Keratinocyte (primary cell): ENCODE measurements at places on chromosomes 16 and 17.

- DNase-seq: no peak
These were observed 99.9 kb downstream of the EFCAB13 start for GRCh38 chr17:47423406-47424295.

DNA sequence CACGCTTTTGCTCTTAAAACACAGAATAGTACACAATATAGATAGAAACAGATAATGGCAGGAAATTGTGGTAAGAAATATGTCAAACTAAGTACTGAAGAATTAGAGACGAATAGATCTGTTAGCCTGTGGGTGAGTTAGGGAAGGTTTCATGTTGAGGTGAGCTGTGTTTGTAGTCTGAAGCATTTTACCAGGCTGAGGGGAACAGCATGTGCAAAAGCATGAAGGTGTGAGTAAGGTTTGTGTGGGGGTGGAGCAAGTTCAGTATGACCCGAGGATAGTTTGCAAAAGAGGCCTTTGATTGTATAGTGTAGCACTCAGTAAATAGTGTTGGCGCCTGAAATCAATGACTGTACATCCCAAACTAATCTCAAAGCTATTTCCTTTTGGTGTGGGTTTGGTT is 13.8 kb downstream of the IGSF6 start:
- peak; percentile 56 for DNase-seq

DNA sequence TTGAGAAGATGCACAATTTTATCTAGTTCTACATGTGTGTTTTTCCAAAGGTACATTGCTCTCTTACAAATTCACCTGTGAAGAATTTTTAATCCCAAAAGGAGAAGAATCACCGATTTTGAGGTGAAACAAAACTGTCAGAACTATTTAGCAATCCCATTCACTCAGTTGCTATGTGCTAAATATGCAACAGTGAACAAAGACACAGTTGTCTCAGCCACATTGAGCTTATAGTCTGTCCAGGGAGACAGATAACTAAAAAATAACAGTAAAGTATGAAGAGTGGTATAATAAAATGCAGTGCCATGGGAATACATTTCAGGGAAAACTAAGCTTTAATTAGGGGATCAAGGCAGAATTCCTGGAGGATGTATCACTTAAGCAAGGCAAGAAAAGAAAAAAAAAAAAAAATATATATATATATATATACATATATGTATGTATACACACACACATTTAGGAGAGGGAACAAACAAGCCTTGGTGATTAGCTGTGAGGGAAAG is 110.4 kb downstream of the SPAG9 start:
- DNase-seq: no peak

GRCh38 chr16:58938811-58939210 is 204.7 kb upstream of the GOT2 start:
- no peak for DNase-seq

GRCh38 chr17:72175787-72176515 is 55.1 kb downstream of the SOX9 start:
- no peak for DNase-seq

DNA sequence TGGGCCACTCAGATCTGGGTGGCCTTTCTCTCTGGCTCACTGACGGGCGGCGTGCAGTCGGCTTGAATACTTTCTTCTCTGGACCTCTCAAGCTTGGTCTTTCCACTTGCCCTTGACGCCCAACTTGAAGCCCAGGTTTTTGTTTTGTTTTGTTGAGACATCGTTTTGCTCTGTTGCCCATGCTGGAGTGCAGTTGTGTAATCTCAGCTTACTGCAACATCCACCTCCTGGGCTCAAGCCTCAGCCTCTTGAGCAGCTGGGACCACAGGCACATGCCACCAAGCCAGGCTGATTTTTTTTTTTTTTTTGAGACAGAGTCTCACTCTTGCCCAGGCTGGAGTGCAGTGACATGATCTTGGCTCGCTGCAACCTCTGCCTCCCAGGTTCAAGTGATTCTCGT is 22.7 kb upstream of the KIF19 start:
- DNase-seq: no peak

GRCh38 chr17:61227866-61228265 is 171.8 kb upstream of the TBX2 start:
- no peak for DNase-seq

GRCh38 chr16:87384162-87384874 is 742 bp upstream of the FBXO31 start:
- no peak for DNase-seq

GRCh38 chr16:63410594-63410993 is 1374.4 kb upstream of the CDH8 start:
- DNase-seq: no peak

DNA sequence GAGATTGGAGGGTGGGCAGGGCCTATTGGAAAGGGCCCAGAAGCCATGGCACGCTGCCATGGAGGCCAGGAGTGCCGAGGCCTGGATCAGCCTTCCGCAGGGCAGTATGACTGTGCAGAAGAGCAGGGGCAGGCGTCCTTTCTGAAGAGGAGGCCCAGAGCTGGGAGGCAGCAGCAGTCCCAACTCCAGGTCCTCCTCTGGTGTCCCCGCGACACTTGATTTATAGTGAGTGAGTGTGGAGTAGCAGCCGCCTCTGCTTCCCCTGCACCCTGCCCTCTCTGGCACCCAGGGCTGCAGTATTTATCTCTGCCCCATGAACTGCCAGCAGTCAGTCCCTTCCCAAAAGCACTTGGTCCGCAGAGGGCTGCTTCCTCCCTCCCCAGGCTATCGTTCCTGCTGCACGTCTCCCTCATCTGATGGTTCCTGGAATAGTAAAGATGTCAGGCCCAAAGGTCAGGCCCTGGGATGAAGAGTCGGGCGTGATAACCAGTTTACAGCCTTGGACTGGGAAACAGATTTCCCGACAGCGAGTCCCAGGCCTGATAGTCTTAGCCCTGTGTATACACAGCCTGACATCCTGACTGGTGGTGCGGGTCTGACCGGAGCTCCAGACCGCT is 32.9 kb downstream of the PGS1 start:
- no peak for DNase-seq

- DNase-seq: no peak
These were observed 6.7 kb upstream of the ZDHHC1 start for GRCh38 chr16:67423015-67423414.

- DNase-seq: no peak
These were observed 257.9 kb downstream of the SOX9 start for GRCh38 chr17:72378414-72379390.

GRCh38 chr17:75344666-75345065 is 55.4 kb upstream of the SLC25A19 start:
- no peak for DNase-seq

DNA sequence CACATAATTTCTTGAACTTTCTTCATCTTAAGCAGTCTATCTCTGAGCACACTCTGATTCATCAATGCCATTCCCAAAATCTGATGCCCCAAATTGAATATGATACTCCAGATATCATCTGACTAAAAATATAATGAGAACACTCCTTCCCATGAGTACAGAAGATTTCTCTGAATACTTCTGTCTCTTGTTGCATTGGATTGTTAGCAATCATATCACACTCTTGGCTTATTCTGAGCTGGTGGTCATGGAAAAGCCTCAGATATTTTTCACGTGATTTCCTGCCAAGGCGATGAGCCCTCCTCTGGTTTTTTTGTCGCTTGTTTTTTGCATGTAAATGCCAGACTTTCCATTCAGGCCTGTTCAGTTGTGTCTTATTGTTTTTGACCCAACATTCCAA is 87.2 kb downstream of the NOG start:
- DNase-seq: no peak

DNA sequence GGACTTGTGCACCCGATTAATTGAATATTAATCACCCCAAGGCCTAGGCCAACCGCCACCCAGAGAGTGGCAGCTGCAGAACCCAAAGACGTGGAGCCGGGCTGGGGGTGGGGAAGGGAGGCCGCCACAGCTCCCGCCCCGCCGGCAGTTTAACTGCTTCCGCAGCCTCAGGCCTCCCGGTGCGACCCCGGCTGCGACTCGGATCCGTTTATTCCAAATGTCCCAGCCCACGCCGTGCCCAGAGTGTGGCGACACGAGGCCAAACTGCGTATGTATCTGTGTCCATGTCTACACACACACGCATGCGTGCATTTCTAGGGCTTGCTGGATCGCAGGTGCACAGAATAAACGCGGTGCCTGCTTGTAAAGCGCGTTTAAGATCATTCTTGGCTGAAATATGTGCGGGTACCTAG is 802 bp upstream of the TOB1 start:
- DNase-seq: no peak

- DNase-seq: no peak
These were observed 302.1 kb downstream of the MAF start for GRCh38 chr16:79298476-79298875.

GRCh38 chr16:69768666-69769065 is 6.5 kb downstream of the WWP2 start:
- DNase-seq: no peak

DNA sequence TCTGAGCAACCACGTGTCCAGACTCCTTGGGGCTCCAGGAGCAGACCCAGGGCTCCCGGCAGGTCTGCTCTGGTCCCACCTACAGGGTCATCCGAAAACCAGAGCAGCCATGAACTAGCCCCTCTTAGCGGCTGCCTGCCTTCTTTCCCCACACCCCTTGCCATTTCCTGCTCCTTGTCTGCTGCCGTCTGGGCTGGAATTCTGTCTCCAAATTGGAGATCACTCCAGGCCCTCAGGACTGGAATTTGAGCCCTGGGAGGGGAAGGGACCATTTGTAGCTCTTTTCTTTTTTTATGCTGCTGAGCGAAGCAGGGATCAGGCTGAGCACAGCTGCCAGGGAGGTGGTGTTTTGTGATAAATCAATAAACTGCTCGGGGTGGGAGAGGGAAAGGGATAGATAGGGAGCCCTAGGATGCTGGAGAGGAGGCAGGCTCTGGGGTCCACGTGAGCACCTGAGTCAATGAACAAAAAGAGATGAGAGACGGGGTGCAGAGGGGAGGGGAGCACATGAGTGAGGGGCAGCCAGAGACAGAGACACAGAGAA is 257.5 kb downstream of the ENGASE start:
- DNase-seq: no peak

DNA sequence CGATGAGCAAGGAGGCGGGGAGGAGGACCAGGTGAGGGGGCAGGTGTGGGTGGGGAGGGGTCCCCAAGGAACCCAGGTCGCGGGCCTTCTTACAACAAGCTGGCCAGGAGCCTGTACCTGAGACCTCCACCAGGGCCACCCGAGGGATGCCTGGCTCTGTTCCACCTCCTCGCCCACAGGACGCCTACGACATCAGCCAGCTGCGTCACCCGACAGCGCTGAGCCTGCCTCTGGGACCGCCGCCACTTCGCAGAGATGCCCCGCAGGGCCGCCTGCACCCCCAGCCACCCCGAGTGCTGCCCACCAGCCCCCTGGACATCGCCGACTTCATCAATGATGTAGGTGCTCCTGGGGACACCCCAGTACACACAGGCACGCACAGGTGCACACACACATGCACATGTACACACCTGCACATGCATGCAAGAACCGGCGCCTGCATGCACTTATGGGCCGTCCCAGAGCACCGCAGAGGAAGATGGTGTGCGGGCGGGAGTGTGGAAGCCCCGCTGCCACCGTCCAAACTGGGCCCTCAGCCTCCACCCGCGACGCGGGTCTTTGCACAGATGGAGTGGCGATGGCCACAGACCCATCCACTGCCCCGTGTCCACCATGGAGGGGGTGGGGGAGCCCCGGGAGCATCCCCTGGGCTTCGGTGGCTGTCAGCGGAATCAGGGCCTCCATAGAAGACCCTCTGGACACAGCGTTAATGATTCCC is 6.6 kb downstream of the SLC22A31 start:
- no peak for DNase-seq

GRCh38 chr16:79204486-79204885 is 396.1 kb downstream of the MAF start:
- DNase-seq: no peak

GRCh38 chr17:13631529-13631928 is 29.8 kb upstream of the HS3ST3A1 start:
- DNase-seq: no peak
